ENCODE measurements at places on chromosomes 7 and 10. TPM values are rescaled to one million over a fixed set of nuclear protein-coding genes. Genes with fewer than 3 reads are reported as not detected.

DNA sequence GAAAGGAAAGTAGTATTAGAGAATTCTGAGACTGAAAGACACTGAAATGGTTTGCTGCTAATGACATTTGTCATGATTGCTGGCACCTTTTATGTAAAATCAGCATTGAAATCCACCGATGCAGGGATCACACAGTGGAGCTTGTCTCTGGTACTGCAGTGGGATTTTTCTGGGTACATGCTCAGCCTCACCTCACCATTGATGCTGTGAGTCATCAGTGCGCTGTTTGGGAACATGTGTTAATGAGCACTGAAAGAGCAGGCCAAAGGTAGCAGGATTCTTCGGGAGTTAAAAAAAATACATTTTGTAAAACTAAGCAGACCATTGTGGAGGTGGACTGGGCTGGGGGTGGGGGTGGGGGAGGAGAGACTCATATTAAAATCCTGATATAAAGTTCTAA, 174.9 kb downstream of the CREB5 start:
- DNase-seq = peak; percentile 24

GRCh38 chr10:74460812-74461211, 309.8 kb downstream of the ADK start:
- peak; percentile 10 for DNase-seq

Gene DKK1
- total RNA-seq = 84.4 TPM

Gene GNAT3
- not detected for total RNA-seq

Gene EMX2
- 4.5 TPM for total RNA-seq

Measured in fibroblast of villous mesenchyme (primary cell).